ENCODE measurements at places on chromosomes 5 and 9.

DNA sequence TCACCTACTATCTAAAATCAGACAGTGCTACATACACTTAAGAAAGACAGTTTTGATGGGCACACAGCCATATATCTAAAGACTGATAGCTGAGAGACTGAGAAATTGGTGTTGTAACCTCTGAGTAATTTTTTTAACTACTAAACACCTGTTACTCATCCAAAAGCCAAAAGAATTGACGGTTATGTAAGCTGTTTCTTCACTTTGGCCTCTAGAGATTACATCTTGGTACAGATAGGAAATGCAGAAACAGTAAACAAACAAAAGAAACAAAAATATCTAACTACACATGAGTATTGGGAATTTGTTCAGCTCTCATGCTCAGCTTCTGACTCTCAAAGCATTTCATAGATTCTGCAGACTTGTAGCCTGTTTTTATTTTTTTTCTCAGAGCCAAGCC, 152.1 kb upstream of the GAS1 start:
- no peak for DNase-seq

DNA sequence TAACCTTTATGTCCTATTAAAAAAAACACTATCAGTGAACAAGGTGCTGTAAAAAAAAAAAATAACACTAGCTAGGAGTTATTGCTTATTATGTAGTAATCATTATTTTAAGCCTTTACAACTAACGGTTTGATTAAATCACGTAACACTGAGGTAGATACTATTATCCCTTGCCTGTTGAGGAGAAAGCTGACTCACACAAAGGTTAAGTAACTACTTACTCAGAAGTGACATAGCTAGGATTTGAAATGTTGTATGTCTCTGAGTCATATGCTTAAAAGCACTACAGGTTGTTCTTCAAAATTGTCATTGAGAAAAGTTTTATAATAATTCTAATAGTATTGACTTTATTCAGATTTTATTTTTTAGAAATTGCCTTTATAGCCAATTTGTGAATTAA, 8.8 kb downstream of the TENT2 start:
- no peak for DNase-seq

DNA sequence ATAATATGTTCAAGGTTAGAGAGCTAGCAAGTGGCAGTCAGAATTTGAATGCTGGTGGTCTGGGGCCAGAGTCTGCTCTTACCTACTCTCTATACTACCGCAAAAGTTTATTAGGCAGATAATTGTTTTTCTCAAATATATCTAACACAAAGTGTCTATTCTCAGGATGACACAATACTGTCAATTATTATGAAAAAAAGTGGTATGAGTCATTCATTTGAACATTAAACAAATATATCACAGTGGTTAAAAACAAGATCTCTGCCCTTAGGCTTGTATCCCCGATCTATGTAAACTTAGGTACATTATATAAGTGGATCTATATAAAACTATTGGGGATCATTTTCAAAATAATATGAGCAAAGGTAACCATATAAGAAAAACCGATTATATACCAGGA, 354.9 kb downstream of the CETN3 start:
- no peak for DNase-seq

GRCh38 chr5:134247428-134248224, 21.8 kb upstream of the PPP2CA start:
- DNase-seq, result peak; percentile 69

- DNase-seq, result no peak
Observed at GRCh38 chr9:85973238-85973637, 32.3 kb downstream of the NAA35 start.
